Activated CD8-positive, alpha-beta memory T cell treated with anti-CD3 and anti-CD28 coated beads, Interleukin-2, amount 50 U/mL, for 4 hours (primary cell): ENCODE measurements at places on chromosomes 1 and 21.

GRCh38 chr1:168581817-168582572, 5.6 kb downstream of the XCL1 start:
- DNase-seq = no peak

DNA sequence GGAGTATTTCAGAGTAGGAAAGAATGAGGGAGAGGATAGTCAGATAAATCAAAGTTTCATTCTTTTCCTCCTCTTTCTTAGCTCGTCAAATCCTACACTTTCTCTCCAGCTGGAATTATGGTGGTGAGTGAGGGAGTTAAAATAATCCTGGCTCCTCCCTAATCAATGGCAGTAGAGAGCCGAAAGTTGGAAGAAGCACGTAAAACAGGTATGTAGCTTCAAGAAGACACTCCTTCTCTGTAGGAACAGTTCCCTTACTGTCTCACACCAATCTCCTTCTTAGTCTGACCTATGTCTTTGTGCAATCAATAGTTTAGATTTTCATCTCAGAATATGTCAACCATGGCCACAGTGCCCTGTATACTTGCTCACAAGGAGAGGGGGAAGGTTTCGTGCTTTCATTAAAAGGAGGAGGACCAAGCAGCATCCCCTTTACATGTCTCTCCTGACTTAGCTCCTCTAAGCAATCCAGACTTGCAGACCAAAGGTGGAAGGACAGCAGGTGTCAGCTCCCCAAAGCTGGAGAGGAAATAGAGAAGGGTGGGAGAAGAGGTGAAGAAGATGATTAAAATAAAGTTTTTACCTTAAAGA, 878 bp downstream of the MINDY1 start:
- DNase-seq = no peak

GRCh38 chr1:168410464-168410863, 129.8 kb downstream of the TBX19 start:
- DNase-seq = no peak

DNA sequence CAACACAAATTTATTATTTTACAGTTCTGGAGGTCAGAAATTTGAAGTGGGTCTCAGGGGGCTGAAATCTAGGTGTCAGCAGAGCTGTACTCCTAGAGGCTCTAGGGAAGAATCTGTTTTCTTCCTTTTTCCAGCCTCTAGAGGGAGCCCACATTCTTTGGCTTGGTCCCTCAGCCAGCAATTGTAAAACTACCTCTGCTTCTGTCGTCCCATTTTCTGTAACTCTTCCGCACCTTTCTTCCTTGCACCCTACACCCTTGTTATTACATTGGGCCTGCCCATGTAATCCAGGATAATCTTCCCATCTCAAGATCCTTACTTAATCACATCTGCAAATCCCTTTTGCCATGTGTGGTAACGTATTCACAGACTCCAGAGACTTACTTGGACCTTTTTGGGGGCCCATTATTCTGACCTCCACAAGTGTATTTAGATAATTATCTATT, 24.8 kb upstream of the THEM4 start:
- DNase-seq = peak; percentile 29

- DNase-seq = no peak
These were observed 1.3 kb downstream of the CELSR2 start for GRCh38 chr1:109250454-109251276.
